SJCRH30 (cell line): ENCODE measurements at places on chromosomes 5 and 9. TPM values are rescaled to one million over a fixed set of nuclear protein-coding genes. Genes with fewer than 3 reads are reported as not detected.

DNA sequence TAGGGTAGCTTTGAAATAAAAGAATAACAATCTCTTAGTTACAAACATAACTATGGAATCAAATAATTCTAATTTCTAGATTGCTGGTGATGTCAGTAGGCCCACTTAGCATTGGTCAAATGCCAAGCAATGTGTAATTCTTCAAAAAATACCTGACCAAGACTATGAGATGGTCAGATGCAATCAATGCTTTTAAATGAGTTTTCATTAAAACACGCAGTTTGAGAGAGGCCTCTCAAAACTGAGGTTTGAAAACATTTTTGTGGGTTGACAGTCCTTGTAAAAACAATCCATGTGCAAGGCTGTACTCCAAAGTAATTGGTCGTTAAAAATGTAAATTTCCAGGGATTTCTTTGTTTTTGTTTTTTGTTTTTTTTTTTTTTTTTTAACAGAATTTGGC is 1.2 kb upstream of the RLN2 start:
- no peak overlapping the region for H3K4me3 ChIP-seq
- DNase-seq, result no peak
- no peaks in the 10 kb centered on the region for H3K36me3 ChIP-seq
- no peak overlapping the region for H3K27ac ChIP-seq
- no peaks in the 10 kb centered on the region for H3K4me1 ChIP-seq

DNA sequence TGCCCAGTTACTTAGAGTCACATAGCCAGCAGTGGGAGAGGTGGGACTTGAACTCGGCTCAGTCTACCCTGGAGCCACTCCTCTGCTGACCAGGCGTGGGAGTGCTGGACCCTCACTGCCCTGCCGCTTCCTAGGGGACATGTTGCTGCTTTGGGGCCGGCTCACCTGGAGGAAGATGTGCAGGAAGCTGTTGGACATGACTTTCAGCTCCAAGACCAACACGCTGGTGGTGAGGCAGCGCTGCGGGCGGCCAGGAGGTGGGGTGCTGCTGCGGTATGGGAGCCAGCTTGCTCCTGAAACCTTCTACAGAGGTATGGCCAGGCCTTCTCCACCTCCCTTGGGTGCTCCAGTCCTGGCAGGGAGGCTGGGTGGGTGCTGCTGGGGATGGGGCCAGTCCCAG is 3.4 kb upstream of the CACFD1 start:
- H3K36me3 ChIP-seq, result no peaks in the 10 kb centered on the region
- no peak overlapping the region for H3K4me3 ChIP-seq
- H3K4me1 ChIP-seq, result peaks cover 10% of the 10 kb centered on the region; the same call in 1 of the 2 replicates
- DNase-seq, result no peak

- no peak for DNase-seq
- H3K27ac ChIP-seq, result no peak overlapping the region
- H3K4me1 ChIP-seq, result peaks cover 6% of the 10 kb centered on the region; the same call in 1 of the 2 replicates
- H3K36me3 ChIP-seq, result peaks cover 79% of the 10 kb centered on the region
- no peaks in the 10 kb centered on the region for H3K27me3 ChIP-seq
Measured at GRCh38 chr9:81665322-81665871, 23.9 kb downstream of the TLE1 start.

GRCh38 chr5:103245761-103246160 is 12.8 kb upstream of the MACIR start:
- no peaks in the 10 kb centered on the region for H3K36me3 ChIP-seq
- no peak for DNase-seq
- no peak overlapping the region for H3K4me3 ChIP-seq
- H3K27ac ChIP-seq, result no peak overlapping the region
- no peaks in the 10 kb centered on the region for H3K4me1 ChIP-seq

DNA sequence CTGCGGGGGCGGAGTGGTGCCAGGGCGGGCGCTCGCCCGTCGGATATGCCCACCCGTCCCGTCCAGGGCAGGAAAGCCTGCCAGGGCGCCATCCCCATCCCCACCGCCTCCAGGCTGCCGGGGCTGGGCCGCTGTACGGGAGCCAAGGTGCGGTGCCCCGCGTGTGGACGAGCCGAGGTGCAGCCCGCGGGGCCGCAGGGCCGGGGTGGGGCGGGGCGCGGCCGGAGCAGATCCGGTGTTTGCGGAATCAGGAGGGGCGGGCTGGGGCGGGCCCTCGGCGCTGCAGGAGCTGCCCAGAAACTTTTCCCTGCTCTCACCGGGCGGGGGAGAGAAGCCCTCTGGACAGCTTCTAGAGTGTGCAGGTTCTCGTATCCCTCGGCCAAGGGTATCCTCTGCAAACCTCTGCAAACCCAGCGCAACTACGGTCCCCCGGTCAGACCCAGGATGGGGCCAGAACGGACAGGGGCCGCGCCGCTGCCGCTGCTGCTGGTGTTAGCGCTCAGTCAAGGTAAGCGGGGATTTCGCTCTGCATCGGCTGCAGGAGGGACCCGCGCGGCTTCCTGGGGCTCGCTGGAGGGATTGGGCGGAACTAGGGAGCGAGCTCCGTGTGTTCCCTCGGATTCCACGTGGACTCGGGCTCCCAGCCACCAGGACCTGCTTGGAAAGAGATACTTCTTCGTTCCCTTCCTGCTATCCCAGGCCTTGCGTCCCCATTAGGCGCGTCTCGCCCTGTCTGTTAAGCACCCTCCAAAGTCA is at the start of gene ITGA2:
ITGA2 (plus strand) TSS at position 328 of the 756 bp plus-strand sequence; CDS start at position 445, 117 bp downstream.
- no peaks in the 10 kb centered on the region; the same call in 1 of the 2 replicates for H3K27me3 ChIP-seq
- no peak within 1 kb of the TSS for H3K27ac ChIP-seq
- no peaks in the 10 kb centered on the region for H3K36me3 ChIP-seq

GPR150 gene
- total RNA-seq, result not detected in 2 replicates

RMND5B gene
- 24.6 and 24.7 TPM in 2 replicates for total RNA-seq

SH3PXD2B gene
- total RNA-seq, result 16.4 and 16.9 TPM in 2 replicates

HEMGN gene
- total RNA-seq, result not detected in 2 replicates
